ENCODE measurements at places on chromosomes 6 and 20.

DNA sequence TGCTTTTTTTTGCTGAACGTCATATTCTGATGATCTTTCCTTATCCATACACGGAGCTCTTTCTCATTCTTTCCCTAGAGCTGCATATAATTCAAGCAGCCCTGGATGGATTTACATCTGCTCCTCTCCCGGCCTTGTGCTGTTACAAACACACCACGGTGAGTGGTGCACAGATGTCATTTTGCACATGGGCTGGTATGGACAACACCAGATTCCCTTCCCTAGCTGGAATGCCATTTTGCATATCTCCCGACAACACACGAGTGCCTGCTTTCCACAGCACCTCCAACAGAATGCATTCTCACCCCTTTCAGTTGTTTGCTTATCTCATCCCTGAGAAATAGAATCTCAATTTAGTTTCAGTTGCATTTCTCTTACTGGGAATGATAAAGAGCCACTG, 69.5 kb upstream of the AFDN start:
- no peak for DNase-seq

- no peak for DNase-seq
Observed at GRCh38 chr20:22525069-22525820, 59.1 kb downstream of the FOXA2 start.

DNA sequence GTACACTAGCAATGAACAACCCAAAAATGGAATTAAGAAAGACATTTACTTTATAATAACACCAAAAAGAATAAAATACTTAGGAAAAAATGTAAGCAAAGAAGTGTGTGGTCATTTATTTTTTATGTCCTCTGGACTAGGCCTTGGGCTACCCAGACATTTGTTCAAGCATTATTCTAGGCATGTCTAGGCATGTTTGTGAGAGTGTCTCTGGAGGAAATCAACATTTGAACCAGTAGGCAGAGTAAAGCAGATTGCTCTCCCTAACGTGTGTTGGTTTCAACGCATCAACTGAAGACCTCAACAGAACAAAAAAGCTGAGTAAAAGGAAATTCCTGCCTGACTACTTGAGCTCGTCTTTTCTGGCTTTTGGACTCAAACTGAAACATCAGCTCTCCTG, 84.5 kb downstream of the ANKEF1 start:
- no peak for DNase-seq

GRCh38 chr6:18416341-18416679, 29.2 kb downstream of the RNF144B start:
- DNase-seq = no peak

DNA sequence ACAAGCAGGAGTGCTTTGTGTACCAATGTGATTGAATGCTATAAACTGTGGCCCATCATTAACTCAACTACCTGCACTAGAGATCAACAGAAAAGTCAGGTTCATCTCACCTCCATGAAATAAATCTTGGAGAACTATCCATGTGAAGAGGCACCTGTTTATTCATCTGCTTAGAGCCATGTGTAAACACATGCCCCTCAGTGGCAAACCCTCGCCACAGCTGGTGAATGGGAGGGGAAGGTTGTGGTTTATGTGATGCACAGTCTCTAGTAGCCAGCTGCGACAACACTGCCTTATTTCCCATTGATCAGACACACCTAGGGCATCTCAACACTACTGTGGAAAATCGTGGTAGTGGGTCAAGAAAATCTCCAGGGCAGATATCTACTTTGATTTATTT, 640.2 kb downstream of the PTPRT start:
- no peak for DNase-seq

DNA sequence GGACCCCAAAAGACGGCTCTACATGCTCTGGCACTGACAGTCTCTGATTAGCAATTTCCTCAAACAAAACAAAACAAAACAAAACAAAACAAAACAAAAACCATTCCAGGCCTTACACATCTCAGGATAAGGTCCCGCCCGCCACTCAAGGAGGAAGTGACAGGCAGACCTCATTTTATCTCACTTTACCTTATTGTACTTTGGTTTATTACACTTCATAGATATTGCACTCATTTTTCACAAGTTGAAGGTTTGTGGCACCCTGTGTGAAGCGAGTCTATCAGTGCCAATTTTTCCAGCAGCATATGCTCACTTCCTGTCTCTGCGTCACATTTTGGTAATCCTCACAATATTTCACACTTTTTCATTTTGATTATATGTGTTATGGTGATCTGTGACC, 15.2 kb downstream of the ZBP1 start:
- DNase-seq = no peak

DNA sequence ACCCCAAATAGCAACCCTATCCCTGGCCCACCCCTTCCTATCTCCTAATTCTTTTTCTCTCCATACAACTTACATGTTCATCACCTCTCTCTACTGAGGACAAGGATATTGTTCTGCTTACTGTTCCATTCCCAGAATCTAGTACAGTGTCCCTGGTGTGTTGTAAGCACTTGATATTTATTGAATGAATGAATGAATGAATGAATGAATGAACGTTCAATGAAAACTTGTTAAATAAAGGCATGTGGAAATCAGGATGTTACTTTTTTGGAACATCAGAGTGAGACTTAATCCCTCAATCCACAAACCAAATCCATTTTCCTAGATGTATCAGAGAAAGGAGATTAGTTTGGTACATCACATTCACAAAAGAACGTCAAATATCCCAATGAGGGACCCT, 6.8 kb upstream of the JPH2 start:
- no peak for DNase-seq

DNA sequence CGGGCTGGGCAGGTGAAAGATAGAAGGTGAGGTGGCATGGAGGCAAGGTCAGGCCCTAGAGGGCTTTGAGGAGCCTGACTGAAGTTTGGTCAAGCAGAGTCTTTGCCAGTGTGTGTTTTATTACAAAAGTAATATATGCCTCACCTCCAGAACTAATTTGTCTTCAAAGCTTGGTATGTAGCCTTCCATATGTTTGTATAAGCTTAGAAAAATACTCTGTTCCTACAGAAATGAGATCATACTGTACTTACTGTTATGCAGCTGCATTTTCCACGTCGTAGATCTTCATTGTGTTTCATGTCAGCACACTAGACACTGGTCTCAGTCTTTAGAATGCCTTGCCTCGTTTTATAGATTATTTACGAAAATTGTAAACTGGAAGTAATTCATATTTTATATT, 61.8 kb downstream of the ANKS1A start:
- DNase-seq = peak; percentile 42

DNA sequence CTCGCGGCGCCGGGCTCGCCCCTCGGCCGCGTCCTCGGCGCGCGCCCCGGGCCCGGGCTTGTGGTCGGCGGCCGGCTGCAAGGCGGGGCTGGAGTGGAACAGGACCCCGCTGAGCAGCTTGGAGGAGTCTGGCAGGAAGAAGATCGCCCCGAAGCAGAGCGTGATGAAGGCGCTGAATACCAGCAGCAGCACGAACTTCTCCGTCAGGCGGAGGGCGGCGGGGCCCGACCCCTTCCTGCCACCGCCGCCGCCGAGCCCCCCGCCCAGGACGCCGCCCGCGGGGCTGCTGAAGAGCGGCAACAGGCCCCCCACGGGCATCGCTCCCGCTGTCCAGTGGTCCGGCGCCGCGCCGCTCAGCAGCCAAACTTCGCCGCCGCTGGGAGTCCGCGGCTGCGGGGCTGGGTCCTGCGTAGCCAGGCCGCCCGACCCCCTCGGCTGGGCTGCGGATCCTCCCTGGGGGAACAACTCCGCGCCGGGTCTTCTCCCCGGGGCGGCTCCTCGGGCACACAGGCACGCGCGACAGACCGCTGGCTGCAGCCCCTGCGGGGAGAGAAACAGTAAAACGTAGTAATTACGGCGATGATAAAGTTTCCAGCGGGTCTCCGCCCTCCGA, 707 bp downstream of the MAN1A1 start:
- DNase-seq = peak; percentile 49

- DNase-seq = peak; percentile 38
Observed at GRCh38 chr6:150752409-150752808, 113.1 kb upstream of the MTHFD1L start.

DNA sequence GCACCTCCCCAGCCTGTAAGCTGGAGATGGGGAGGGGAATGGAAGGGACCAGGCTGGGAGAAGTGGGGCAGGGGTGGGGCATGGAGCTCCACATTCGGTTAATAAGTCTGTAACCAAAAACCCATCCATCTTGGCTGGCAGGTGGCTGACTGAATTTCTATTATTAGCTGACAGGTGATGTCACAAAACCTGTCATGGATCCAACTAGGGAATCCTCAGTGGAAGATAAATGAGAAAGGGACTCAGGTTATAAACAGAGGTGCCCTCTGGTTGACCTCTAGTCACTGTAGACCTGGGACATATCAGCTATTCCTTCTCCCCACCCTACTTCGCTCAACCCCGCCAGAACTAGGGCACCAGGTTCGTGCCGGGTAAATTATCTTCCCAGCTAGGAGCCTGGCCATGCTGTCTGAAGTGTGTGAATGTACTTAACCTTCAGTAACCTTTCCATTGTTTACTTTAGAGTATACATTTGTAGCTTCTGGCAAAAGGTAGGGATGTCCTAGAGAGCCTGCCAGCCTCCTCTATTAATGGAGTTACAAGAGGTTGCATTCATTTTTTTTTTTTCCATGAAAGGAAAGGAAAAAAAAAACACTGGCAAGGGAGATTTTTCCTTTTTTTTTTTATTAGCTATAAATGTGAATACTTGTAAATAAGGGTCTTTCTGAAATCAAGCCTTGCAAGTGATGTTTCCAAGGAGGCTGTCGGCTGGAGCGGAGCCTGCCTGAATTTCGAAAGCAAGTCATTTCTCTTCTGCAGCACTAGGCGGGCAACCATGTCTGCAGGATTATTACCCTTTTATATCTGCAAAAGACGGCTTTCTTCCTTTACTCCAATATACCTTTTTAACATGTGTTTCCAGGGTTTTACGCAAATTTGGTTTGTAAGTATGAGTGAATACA, 135.9 kb downstream of the TMEM242 start:
- DNase-seq = peak; percentile 60

- DNase-seq = no peak
Observed at GRCh38 chr6:3137057-3137777, 18.7 kb downstream of the BPHL start.

- no peak for DNase-seq
Observed at GRCh38 chr6:10579803-10580202, 58.7 kb downstream of the GCNT2 start.
